ENCODE measurements at places on chromosomes 3 and 15.
A peak's percentile ranks its signal among the peaks of the same experiment; 100 is the strongest.

- DNase-seq = no peak
Measured at GRCh38 chr3:39278616-39278935, 1.3 kb downstream of the CX3CR1 start.

GRCh38 chr15:67358812-67359211 is 104.2 kb downstream of the IQCH start:
- DNase-seq = no peak

DNA sequence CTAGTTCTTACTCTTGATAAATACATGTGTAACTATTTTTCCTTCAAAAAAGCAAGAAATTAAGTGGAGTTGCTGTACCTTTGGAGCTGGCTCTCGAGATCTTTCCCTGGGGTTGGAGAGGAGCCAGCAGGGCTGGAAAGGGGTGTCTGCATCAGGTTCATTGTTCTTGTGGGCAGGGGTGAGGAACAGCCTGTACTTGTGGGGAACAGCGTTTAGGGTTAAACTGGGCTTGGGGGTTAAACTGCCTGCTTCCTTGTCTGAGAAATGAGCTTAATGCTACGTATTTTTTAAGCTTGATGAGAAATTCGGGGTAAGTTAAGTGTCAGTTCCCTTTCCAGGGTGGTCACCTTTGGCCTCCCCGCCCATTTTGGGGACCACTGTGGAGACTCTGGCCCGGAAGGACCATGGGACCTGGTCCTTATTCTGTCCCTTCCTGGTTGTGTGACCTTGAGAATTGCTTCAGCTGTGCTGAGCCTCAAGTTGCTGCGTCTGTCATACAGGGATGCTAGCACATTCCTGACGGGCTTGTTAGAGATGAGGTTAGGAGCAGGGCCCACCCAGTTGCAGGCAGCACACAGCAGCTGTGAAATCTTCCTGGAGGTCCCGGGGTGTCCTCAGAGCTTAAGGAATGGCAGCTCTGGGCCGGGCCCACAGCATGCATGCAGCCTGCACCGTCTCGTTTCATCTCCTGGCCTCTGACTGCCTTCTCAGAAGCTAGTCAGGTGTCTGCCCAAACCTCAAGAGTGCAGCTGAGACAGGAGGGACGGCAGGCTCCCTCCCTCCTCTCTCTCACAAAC is 11.6 kb downstream of the H1-8 start:
- DNase-seq = no peak

DNA sequence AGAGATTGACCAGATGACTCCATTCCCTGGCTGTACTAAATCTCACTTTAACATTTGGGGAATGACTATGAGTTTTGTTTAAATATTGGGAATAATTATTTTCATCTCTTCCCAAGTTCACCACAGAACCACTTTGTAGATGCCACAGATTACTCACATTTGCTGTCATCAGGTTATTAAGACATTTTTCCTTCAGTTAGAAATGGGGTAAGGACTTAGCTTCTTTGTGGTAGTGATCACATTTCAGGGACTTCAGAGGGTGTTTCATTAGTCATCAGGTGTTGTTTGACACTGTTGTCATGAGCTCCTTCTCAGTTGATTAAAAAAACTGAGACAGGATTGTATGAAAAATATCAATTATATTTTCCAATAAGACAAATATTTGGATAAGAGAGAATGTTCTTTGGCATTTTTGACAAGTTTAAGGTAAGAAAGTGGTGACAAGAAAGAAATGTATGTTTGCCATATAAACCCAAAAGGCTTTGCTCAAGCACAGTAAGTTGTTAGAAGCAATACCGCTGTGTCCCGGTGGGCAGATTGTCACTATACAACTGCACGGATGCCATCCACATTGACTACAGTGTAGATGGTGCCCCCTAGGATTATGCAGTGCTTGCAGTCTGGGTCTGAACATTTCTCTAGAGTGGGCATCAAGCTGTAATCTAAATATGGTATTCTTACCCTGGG is 22.3 kb downstream of the FBXL2 start:
- no peak for DNase-seq

GRCh38 chr3:87461036-87461435 is 184.7 kb upstream of the POU1F1 start:
- no peak for DNase-seq

DNA sequence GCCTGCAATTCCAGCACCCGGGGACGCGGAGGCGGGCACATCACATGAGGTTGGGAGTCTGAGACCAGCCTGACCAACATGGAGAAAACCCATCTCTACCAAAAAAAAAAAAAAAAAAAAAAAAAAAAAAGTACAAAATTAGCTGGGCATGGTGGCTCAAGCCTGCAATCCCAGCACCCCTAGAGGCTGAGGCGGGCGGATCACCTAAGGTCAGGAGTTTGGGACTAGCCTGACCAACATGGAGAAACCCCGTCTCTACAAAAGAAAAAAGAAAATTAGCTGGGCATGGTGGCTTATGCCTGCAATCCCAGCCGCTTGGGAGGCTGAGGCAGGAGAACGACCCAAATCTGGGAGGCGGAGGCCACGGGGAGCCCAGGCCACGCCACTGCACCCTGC is 7.5 kb upstream of the FAN1 start:
- no peak for DNase-seq

GRCh38 chr3:168134931-168135330 is 39.2 kb upstream of the GOLIM4 start:
- no peak for DNase-seq

DNA sequence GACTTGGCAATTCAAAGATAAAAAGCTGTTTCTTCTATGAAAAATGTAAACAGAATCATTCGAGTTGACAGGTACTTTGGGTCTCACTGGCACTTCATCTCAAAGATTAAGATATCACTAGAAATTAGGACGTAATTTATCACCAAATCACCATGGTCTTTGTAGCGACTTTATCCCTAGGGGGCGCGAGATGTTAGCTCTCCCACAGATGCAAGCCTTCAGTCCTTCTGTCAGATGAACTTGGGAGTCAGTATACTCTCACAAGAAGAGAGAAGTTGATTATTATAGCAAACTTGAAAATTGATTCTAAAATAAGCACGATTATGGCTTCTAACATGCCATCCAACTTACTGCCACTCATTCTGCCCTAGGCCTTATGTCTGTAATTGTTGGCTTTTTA is 150.3 kb downstream of the ALCAM start:
- no peak for DNase-seq

- no peak for DNase-seq
Measured at GRCh38 chr15:40333922-40334492, 6.7 kb downstream of the CCDC9B start.

DNA sequence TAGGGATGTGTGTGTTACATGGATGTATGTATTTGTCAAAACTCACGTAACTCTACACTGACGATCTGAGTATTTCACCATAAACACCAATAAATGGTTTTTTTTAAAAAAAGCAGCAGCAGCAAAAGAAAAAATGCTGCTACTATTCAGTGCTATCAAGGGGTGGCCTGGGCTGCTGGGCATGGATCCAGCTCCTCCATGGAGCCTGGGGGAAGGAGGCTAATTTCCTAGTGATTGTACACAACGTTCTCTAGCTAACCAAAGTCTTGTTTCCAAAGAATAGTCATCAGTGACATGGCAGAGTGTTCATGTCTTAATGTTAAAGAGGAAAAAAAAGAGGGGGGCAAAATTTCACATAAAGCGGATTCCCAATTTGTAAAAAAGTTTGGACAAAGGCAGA is 29.0 kb downstream of the POMGNT2 start:
- no peak for DNase-seq

GRCh38 chr3:48938156-48938555 is 19.5 kb downstream of the ARIH2 start:
- DNase-seq = no peak

DNA sequence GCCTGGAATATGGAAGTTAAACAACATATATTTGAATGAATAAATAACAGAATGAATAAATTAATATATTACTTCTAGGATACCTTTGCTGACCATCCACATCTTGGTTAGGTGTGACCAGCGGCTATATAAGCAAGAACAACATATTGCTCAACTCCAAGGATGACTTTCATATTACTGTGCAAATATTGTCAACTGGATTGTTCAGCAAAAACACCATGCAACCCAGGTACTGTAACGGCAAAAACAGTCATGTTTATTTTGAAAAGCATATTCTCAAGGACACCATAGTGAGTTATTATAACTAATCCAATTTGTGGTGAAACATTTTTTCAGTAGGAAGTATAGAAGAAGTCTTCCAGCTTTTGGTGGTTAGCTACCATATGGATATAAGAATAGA is 907.9 kb downstream of the IGSF11 start:
- no peak for DNase-seq

DNA sequence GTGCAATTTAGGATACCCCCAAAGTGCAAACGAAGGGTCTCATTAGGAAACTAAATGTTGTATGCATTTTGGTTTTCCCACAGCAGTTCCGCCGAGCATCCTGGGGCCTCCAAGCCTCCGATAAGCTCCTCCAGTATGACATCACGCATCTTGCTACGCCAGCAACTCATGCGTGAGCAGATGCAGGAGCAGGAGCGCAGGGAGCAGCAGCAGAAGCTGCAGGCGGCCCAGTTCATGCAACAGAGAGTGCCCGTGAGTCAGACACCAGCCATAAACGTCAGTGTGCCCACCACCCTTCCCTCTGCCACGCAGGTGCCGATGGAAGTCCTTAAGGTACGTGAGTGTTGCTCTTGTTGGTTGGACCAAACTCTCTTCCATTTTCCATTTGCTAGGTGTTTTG is 120.5 kb upstream of the SAMMSON start:
- DNase-seq = no peak

GRCh38 chr3:196528639-196529233 is 13.6 kb upstream of the SMCO1 start:
- peak; percentile 84 for DNase-seq

GRCh38 chr3:38755130-38755529 is 60.9 kb downstream of the SCN10A start:
- no peak for DNase-seq

DNA sequence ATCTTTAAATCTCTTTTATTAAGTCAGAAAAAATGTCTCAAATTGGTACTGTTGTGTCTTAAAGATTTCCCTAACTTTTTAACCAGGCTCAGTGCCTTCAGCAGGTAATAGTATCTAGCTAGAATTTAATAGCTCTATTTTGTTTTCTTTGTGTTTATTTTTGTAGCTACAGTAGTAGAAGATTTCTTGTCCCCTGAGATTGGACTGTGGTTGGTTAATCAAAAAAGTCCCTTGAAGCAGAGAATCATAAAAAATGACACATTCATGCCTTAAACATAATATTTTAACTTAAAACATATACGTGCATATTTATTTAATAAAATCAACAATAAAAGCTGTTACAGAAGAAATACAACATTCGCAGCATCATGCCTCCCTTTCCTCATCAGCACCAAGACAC is 102.8 kb downstream of the EEFSEC start:
- DNase-seq = no peak

GRCh38 chr15:56176996-56177395 is 66.7 kb downstream of the RFX7 start:
- no peak for DNase-seq

- no peak for DNase-seq
Measured at GRCh38 chr3:115808816-115809215, 185.5 kb downstream of the GAP43 start.

DNA sequence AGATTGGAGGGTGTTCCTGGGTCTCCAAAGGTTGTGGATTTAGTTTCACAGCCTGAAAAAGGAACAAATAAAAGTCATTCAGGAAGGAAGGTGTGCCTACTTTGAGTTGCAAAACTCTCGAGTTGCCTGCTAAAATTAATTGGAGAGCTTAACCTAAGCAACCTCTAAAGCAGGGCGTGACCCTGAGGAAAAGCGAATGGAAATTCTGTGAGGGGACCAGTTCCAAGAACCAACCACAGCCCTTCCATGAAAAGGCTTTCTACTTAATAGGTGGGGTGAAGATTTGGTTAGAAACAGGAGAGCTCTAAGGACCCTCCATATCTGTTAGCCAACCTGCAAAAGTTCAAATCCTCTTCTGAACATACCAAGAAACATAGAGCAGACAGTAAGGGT is 1.5 kb downstream of the CD80 start:
- DNase-seq = no peak

DNA sequence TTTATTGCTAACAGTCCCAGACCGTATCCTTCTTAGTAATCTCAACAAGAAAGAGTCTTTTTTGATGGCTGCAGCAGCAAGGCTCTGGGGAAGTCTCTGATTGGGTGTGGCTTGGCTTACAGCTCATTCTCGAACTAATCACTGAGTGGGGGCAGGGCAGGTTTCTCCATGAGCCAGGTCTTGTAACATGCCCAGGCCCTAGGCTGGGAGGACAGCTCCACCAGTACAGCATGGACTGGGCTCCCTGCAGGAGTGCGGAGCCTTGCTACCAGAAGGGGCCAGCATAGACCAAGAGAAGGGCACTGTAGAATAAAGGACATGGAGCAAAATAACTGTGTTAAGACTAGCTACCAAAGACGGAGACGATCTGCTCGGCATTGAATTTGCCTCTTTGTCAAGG is 7.2 kb downstream of the CD276 start:
- no peak for DNase-seq

GRCh38 chr15:32784581-32784980 is 66.8 kb downstream of the GREM1 start:
- no peak for DNase-seq

DNA sequence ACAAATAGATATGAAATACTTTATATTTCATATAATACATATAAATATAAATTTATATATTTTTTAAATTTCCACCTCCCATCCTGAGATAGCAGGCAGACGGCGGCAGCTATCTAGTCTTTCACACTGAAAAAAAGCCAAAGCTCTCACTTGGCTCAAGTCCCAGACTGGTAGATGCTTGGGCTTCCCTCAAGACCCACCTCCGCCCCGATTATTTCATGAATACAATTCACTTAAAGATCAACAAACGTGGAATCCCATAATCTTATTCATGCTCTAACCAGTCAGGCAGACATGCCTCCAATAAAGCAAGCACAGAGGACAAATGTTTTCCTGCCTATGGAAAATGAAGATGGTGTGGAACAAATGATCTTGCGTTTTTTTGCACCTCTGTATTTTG is 275.9 kb upstream of the NR2F2 start:
- no peak for DNase-seq

DNA sequence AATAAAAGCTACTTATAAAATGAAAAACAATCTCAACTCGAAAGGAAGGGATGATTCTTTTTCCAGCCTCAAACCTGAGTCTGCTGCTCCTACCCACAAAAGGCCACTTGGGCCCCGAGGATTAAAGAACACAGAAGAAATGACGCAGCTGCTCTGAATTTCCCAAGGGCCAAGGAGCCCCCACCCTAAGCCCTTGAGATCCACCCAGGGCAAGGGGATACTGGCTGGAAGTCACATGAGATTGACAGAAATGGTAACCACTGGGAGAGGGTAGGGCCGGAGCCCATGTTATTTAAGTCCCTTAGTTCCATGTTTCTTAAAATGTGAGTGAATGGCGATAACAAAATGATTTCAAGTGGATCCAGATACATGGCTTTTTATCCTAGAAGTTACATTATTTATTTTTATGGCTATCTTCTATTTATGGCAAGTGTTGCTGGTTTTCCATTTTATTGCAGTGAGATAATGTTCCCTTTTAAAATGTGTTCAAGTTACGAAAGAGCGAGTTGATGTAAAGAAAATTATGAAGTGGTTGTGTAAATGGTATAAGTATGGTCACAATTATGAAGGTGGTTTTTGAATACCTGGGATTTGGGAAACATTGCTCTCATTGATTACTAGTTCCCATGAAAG is 16.8 kb downstream of the IGDCC4 start:
- no peak for DNase-seq

- DNase-seq = no peak
Measured at GRCh38 chr15:71601038-71601834, 209.1 kb upstream of the NR2E3 start.

Data from Caco-2 (cell line).